ENCODE measurements at places on chromosomes 5 and 9.

- DNase-seq: no peak
Measured at GRCh38 chr5:54173251-54173650, 137.1 kb downstream of the ARL15 start.

- DNase-seq: no peak
Measured at GRCh38 chr5:32290922-32291321, 21.8 kb downstream of the MTMR12 start.

GRCh38 chr5:14410068-14410393, 171.6 kb upstream of the OTULINL start:
- no peak for DNase-seq

GRCh38 chr5:22938362-22938761, 85.2 kb upstream of the CDH12 start:
- peak; percentile 59 for DNase-seq

DNA sequence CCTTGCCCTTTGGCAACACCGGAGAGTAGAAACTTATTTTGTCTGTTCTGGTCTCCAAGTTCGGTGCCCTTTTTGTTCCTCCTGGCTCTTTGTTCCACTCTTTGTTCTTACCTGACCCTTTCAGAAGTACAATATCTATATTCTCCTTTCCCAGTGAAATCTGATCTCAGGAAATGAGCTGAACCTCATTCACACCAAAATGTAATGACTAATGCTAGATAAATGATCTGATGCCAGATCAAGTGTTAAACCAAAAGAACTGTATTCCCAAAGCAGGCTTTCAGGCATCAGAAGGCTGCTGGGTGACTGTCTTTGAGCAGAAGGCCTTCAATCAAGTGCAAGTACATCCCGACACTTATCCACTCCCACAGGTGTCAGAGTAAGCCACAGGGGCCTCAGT, 156.4 kb downstream of the SPOCK1 start:
- peak; percentile 51 for DNase-seq

DNA sequence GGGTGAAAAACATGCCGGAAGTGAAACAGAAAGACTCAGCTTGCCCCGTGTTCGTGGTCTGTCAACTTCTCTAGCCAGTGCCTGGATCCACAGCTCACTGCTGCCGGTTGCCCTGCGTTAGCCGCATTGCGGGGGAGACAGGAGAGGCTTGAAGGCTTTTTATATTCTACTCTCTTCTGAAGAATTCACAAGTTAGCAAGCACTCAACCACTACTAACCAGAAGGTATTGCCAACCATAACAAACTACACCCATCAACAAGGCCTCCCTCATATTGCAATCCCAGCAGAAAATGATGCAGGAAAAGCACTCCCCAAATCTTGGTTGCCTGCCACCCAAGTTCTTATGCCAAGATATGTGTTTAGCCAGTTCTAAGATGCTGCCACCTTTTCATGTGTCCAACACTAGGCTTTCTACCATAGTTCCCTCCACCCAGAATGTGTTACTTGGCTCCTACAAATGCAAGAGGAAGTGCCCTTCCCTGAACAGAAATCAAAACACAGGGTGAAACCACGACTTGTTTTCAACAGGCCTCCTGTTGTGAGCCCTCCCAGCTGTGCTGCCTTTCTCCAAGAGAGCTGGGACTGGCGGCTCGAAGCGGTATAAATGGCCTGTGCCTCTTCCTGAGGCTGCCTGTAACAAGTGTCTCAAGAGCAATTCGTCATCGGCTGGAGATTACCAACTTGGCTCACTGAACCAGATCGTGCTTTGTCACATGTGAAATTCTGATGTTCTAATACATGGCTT, 129.0 kb downstream of the SNX18 start:
- DNase-seq: peak; percentile 91

DNA sequence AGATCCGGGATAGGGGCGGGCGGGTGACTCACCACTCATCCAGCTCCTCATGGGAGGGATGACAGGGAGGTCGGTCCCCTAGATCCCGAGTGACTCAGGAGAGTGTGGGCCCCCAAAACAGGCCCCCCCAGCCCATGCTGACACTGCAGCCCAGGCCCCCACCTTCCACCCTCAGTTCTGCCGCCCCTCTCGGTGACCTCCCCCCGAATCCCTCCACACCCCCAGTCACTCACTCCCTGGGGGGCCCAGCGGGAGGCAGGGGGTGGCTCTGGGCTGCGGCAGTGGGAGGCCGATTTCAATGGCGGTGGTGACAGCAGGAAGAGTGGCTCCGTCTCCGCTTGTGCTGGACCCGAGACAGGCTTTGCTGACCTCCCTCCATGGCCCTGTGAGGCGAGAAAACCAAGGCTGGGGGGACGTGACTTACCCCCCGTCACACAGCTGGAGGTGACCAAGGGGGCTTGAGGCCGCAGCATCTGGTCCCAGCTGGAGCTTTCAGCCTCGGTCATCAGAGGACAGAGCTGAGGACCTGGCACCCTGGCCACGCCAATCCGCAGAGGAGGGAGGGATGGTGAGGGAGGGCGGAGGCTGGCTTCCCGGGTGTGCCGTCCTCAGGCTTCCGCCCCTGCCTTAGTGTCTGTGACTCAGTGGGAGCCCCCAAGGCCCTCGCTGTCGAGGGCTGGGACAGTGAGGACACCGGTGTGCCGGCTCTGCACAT, 9.0 kb downstream of the GPSM1 start:
- peak; percentile 74 for DNase-seq

- peak; percentile 79 for DNase-seq
Measured at GRCh38 chr9:117092582-117092981, 322.3 kb downstream of the ASTN2 start.

DNA sequence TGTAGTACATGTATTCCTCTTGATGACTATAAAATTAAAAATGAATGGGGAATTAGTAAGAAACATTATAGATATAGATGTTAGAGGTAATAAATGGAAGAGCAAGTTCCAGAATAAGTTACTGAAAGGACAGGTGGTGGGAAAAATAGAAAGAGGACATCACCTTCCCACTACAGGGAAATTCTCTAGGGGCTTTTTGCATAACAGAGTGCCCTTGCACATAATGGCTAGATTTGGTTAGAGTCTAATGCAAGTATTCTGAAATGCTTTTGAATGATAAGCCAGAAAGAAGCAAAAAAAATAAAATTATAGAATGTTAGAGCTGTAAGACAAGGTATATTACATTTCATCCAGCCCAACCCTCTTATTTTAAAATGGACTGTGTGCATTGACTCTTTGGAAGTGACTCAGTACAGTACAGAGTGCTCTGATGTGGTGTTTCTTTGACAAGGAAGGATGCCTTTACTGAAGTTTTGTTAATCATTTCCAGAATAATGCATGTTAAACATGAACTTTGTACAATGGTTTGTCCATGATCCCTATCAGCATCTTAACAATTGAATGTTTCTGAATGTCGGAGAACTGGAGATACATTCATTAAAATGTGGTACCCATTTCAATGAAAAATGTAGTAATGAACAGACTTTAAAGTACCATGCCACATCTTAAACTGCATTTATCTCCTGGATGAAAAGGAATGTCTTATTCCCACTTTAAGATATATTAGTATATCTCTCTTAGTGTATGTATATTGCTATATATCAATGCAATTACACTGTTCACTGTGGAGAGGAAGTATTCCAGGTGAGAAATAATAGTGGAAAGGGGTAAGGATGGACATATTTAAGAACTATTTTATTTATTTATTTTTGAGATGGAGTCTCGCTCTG, 391.1 kb downstream of the ADGRV1 start:
- DNase-seq: no peak

DNA sequence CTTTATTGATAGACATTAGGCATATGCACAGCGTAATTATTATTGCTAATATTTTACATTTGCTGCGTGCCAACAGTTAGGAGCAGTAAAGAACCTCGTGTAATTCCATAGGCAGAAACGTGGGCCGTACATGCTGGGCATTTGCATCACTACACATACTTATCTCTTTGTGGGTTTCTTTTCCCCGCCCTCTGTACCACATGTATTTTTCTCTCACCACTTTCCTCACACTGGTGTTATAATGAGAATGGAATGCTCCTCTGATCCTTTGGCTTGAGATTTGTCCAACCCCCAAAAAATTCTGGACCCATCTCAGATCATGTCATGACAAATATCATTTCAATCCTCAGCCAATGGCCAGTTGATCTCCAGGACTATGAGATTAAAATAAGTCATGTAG, 1952.6 kb upstream of the WWC1 start:
- DNase-seq: peak; percentile 16

DNA sequence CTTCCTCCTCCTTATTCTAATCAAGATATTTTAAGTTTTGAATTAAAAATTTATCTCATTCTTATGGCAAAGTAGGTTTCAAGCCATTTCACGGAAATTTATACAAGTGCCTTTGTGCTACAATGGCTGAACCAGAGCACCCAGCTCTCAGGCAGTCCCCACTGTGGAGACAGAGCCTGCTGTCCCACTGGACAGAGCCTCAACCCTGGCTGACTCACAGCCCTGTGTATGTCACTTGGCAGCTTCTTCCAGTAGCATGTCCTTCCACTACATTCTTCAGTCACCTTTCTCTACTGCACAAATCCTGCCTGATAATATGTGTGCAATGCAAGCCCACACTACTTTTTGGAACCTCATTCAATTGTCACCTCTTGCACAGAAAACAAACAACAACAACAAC, 253.1 kb downstream of the PDE4D start:
- peak; percentile 37 for DNase-seq

DNA sequence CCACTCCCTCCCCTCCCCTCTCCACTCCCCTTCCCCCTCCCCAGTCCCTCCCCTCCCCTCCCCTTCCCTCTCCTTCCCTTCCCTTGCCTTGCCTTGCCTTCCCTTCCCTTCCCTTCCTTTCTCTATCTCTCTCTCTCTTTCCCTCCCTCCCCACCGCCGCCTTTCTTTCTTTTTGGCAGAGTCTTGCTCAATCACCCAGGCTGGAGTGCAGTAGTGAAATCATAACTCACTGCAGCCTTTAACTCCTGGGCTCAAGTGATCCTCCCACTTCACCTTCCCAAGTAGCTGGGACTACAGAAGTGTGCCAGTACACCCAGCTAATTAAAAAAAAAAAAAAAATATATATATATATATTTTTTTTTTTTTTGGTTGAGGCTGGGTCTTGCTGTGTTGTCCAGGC, 45.5 kb downstream of the IL31RA start:
- no peak for DNase-seq

DNA sequence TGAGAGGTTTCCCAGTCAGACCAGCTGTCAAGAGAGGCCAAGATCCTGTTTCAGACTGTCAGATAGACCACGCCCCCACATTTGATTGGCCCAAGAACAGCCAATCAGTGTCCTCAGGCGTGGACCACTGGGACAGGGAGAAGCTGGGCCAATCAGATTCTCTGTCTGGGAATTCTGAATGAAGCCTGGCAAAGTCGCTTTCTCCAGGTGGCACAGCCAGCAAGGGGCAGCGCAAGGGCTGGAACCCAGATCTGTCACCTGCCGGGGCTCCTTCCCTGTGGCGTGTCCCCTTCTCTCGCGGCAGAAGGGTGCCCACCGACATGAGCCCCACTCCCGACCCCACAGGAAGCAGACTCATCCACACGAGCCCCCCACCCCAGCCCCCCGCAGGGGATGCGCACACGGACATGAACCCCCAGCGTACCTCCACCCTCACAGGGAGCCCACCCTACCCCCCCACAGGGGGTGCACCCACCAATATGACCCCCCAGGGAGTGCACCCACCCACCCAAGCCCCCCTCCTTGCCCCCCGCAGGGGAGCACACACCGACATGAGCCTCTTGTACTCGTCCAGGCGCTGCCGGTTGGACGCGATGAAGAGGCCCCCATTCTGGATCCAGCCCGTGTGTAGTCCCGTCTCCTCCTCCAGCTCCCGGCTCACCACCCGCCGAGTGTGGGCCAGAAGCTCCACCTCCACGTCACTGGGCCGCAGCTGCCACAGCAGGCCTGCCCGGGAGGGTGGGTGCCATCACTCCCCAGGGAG, 6.1 kb downstream of the SARDH start:
- peak; percentile 51 for DNase-seq

DNA sequence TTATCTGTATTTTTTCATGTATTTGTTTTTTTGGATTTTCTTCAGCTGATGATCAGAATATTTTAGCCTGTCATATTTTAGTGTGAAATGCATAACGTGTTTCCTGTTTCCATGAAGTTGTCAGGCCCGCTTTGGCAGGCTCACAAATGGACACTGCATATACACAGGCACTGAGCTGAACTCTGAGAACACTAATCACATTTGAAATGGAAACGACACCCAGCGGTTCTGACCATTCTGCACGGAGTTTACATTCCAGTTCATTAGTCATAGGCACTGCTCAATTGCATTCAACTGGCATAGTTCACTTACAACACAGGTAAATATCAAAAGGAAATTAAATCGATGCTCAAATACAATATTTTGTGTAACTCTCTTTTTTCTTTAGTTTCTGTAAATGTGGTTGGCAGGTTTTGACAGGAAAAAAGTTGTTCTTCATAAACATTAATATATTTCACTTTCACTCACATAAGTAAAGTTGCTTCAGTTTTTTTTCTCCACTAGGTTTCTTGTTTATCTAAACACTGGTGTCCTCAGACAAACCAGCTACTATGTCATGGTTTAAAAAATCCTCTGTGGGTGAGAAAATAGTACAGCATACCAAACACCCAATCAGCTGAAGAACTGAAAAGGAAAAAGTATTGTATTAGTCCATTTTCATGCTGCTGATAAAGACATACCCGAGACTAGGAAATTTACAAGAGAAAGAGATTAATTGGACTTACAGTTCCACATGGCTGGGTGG, 559.0 kb upstream of the DAP start:
- DNase-seq: peak; percentile 50

DNA sequence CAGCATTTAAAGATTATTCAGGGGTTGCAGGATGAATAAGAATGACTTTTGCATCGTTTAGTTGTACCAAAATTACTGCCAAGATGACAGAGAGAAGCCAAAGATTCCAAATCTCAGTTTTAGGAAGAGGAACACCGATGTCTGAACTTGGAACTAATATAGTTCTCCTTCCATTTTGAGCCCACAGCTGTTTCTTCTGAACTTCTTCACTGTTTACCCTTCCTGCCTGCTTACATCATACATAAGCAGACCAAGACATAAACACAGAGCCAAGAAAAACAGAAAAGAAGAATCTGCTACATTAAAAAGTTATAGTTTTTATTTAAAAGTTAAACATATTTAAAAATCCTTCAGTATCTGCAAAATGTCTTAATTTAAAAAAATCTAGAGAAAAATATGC, 146.9 kb upstream of the RAPGEF1 start:
- peak; percentile 21 for DNase-seq

GRCh38 chr5:172885597-172886340, 51.7 kb downstream of the ERGIC1 start:
- DNase-seq: no peak

DNA sequence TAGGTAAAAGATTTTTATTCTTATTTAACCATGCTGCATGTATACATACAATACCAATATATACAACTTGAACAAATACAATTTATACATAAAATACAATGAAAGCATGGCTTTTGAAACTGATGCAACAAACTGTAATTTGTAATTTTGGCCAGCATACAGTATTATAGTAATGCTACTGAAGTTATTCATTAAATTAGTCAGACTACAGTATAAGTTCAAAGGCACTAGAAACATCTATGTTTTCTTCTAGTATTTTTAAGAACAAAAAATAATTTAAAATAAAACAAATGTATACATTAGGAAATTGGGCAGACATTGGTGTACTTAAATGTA, 18.8 kb downstream of the IL4 start:
- no peak for DNase-seq

All from fibroblast of skin of back (primary cell).